ENCODE measurements at places on chromosomes 7 and 10.

DNA sequence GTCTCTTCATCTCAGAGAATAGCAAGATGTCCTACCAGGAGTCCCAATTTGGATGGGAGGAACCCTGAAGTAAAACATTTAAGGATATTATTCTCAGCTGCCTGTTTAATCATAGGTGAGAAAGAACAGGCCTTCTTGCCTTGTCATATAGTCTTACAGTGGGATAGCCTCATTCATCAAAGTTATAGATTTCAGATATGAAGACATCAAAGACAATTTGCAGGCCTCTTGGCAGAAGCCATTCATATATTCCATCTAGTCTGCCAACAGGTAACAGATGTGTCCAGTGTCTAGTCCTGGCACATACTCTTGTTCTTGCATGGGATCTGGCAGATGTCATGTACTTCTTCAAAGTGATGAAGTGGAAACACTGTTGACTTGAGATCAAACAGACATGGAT is 601.3 kb upstream of the GHITM start:
- no peak for DNase-seq

- DNase-seq: no peak
These were observed 72.6 kb upstream of the FHIP2A start for GRCh38 chr10:114749014-114749413.

DNA sequence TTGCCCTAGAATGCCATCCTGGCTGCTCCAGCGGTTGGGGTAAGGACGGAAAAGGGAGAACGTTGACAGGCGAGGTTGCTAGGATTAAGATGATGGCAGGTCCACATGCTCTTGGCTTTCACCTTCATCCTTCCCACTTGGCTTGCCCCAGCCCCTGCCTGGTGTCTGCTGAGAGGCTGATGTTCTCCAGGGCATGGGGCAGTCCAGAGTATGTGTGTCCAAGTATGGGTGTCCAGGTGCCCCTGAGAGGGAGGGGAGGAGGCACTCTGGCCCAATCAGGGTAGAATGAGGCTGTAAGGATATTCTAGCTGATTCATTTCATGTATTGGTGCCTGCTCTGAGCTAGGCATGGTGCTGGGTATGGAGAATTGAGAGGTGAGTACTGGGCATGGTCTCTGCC is 12.6 kb downstream of the NEURL1 start:
- DNase-seq: no peak

GRCh38 chr10:98128802-98129201 is 5.7 kb upstream of the R3HCC1L start:
- DNase-seq: no peak

- peak; percentile 22 for DNase-seq
These were observed 214.6 kb upstream of the PFKP start for GRCh38 chr10:2852574-2853323.
